ENCODE measurements at places on chromosomes 16 and 17. TPM values are rescaled to one million over a fixed set of nuclear protein-coding genes. Genes with fewer than 3 reads are reported as not detected.

GRCh38 chr17:44776628-44777393 is 18.0 kb downstream of the ADAM11 start:
- DNase-seq, result no peak

DNA sequence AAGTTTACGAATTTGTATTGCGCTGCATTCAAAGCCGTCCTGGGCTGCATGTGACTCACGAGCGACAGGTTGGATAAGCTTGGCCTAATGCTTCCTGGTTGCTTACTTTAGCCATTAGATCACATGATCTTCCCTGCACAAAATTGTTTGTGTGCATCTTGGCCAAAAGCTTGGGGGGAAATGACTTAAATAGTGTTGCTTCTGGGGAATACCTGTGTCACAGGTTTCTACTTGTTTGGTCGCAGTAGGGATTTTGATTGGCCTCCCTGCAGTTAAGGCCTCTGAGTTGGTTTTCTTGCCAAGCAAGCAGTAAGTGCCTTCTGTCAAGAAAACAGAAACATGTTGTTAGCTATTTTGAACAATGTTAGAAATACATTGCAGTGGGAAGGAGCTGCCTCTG is 39.6 kb upstream of the DUSP14 start:
- DNase-seq, result no peak

GRCh38 chr16:10967986-10968385 is 23.6 kb downstream of the CLEC16A start:
- DNase-seq, result no peak

DNA sequence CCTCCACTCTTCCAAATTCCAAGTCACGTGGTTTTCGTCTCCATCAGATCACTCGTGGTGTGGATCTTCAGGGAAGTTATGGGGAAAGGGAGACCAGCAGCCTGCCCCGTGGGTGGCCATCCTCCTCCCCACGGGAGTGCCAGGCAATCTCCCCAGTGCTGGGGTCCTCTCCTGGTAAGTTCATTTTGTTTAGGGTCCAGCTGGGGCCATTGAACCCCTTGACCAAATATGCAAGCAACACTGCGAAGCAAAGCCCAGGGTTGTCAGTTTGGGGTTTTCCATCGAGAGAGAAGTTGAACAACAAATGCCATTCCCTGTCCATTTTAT is 4.1 kb upstream of the LCMT1 start:
- DNase-seq, result no peak

DNA sequence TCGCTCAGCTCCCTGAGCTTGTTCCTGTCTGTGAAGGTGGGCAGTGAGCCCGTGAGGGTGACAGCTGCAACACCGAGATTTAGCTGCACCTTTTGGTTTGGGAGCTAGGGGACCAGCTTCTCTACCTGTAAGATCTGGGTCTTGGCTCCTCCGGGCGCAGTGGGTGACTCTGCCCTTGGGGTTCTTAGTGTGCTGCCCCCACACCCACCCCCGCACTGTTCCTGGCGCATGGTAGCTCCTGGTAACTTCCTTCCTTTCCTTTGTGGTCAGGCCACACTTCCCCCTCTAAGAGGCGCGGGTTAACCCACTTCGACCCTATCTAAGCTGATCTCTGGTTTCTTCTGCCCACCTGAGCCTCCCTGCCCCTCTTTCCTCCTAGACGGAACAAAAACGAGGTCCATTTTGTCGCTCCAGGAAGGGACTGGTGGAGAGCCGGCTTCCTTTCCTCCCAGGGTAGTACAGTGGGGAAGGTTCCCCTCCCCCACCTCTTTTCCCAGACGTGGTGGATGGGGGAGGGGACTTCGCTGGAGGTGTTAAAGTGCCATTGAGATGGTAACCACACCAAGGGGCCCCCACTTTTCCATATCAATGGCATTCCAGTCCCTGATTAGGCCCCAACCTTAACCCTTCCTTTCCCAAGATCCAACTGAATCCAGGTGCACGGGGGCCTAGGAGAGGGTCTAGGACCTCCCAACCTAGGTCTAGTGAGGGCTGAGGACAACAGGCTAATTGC is 4.6 kb upstream of the CLDN9 start:
- no peak for DNase-seq

DNA sequence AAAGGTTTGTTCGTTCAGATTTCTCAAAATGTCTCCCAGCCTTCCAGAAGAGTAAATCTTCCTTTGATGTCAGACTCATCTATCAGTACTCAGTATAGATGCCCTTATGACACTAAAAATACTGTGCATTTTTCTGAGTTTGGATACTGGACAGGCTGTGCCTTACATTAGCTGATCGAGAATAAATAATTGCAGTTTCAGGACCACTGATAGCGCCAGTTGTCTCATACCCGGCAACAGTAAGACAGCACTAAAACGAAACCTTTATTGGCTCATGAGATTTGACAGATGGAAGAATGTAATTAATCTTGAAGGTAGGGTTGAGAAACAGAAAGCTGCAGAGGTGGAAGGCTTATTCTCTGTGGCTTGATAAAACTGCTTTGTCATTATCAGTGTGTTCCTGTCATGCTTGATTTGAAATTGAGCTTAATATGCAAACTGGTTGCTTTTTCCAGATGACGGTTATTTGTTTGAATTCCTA is 1.2 kb downstream of the ATP6V0A1 start:
- DNase-seq, result no peak

DNA sequence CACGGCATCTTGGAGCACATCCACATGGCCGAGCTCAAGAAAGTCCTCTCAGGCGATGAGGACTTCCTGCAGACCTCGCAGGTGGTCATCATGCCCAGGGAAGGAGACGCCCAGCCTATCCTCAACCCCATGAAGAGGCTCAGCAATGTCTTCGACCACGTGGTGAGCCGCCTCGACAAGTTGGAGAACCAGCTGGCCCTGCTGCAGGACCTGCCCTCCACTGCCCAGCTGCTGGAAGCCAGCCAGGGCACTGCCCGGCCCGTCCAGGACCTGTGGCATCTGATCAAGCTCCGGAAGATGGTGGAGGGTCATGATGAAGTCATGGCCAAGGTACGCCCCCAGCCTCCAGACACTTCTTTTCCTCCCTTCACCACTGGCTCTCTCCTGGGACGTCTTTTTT is 440 bp downstream of the C16orf96 start:
- no peak for DNase-seq

DNA sequence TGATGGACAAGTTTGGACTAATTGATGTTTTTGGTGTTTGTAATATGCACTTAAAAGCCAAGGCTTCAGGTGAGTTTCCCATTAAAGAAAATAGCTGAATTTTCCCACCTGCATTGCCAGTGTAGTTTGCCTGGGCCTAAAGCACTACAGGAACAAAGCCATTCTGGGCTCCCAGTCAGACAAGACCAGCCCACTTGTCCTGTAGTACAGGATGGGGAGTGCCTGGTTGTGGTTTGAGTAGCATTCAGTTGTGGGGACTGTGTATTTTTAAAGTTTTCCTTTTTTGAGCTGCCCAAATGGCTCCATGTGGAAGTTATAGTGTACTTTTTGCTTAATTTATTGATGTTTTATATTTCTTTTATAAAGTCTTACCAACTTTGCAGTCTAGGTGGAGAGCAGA is 91.7 kb downstream of the TANGO6 start:
- DNase-seq, result no peak

DNA sequence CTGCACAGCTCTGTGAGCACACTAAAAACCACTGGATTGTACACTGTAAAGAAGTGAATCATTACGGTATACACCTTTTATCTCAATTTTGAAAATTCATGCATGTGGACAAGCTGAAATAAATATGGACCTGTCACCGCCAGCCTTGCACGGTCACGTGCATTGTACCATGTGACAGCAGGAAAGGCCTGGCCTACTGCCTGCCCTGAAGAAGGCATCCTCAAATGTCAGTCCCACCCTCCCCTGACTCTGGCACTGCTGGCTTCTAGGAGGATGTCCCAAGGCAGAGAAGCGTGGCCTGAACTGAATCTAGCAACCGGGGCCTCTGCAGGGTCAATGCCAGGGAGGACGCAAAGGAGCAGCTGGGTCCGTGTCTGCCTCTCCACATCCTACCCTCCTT is 34.6 kb downstream of the SLC38A8 start:
- DNase-seq, result no peak

TMEM106A gene
- 5.9 TPM for total RNA-seq

FA2H gene
- 1.8 TPM for total RNA-seq

- no peak for DNase-seq
These were observed 932 bp upstream of the NFE2L1 start for GRCh38 chr17:48047113-48047740.

GRCh38 chr16:73317321-73317857 is 269.5 kb upstream of the ZFHX3 start:
- DNase-seq, result no peak

HBA1 gene
- total RNA-seq, result 15.2 TPM

DNA sequence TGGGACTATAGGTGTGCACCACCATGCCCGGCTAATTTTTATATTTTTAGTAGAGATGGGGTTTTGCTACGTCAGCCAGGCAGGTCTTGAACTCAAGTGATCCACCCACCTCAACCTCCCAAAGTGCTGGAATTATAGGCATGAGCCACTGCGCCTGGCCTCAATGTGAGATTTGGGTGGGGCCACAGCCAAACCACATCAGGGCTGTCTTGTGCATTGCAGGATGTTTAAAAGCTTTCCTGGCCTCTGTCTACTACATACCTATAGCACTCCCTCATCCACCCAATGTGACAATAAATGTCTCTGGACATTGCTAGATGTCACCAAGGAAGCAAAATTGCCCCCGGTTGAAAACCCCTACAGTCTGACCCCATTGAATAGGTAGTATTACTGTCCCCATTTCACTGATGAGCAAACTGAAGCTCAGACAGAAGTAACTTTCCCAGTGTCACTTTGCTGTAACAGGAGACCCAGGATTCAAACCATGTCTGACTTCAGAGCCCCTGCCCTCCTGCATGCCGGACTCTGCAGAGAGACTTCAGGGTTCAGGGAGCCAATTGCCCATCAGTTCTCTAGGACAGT is 3.6 kb upstream of the MAP3K14 start:
- no peak for DNase-seq

HSPB9 gene
- 0.48 TPM for total RNA-seq
